Fibroblast of lung (primary cell): ENCODE measurements at places on chromosomes 2 and 18. TPM values are rescaled to one million over a fixed set of nuclear protein-coding genes. Genes with fewer than 3 reads are reported as not detected.

- H3K36me3 ChIP-seq, result no peaks in the 10 kb centered on the region
- H3K4me1 ChIP-seq, result peaks cover 9% of the 10 kb centered on the region
Measured at GRCh38 chr18:67672155-67672554, 155.6 kb upstream of the DSEL start.

- H3K4me1 ChIP-seq, result peaks cover 2% of the 10 kb centered on the region
- no peak overlapping the region for H3K4me3 ChIP-seq
- DNase-seq, result no peak
- H3K27me3 ChIP-seq, result no peaks in the 10 kb centered on the region
- no peak overlapping the region for H3K27ac ChIP-seq
- H3K36me3 ChIP-seq, result no peaks in the 10 kb centered on the region
Measured at GRCh38 chr2:196963043-196963442, 36.5 kb upstream of the PGAP1 start.

DNA sequence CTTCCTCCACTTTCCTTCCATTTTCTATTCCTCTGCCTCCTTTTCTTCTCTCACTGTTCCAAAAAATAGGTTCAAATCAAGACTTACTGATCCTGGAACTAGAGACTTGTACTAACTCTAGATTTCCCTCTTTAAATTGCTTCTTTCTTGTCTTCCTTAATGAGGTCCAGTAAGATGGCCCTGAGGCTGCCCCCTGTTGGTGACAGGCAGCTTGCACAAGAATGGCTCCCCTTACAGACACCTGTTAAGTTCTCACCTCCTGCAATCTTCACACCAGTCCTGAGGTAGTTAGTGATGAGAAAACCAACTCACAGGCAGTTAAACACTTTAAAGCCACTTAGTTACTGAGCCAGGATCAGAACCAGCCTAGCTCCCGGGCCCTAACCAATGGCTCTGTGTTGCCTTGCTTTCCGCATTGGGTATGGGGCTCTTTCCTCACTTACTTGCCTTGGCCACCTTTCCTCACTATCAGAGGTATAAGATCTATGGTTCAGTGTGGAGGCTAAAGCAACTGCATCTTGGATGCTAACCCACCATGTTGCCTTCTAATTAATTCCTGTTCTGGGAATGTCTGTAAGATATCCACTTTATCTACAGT, 130.6 kb downstream of the AKAIN1 start:
- no peaks in the 10 kb centered on the region for H3K4me1 ChIP-seq
- H3K27ac ChIP-seq, result no peak overlapping the region
- H3K27me3 ChIP-seq, result no peaks in the 10 kb centered on the region
- H3K36me3 ChIP-seq, result no peaks in the 10 kb centered on the region

GRCh38 chr2:238690511-238690910, 157.4 kb upstream of the TWIST2 start:
- H3K4me3 ChIP-seq, result no peak overlapping the region
- no peak overlapping the region for H3K27ac ChIP-seq
- H3K4me1 ChIP-seq, result peaks cover 4% of the 10 kb centered on the region

The DTNA gene
- total RNA-seq, result 28.2 and 38.8 TPM in 2 replicates
